ENCODE measurements at places on chromosomes 16 and 17. TPM values are rescaled to one million over a fixed set of nuclear protein-coding genes. Genes with fewer than 3 reads are reported as not detected.

The MT4 gene
- total RNA-seq = not detected

The ABI3 gene
- 26.5 TPM for total RNA-seq

The MT1E gene
- 284 TPM for total RNA-seq

The ZNF594 gene
- 2.0 TPM for total RNA-seq

The CHP2 gene
- total RNA-seq = not detected

The RBFOX1 gene
- total RNA-seq = not detected

The USP6 gene
- total RNA-seq = not detected

The SPATA22 gene
- total RNA-seq = 0.07 TPM

The CNOT1 gene
- 157 TPM for total RNA-seq

The HLF gene
- 0.13 TPM for total RNA-seq

The CES3 gene
- not detected for total RNA-seq

The TMEM94 gene
- 20.5 TPM for total RNA-seq

The TMUB2 gene
- 34.8 TPM for total RNA-seq

The KRT13 gene
- not detected for total RNA-seq

The KCNAB3 gene
- total RNA-seq = 0.32 TPM

The FADS6 gene
- total RNA-seq = not detected

The NLRC3 gene
- total RNA-seq = 2.0 TPM

The CASKIN1 gene
- total RNA-seq = 0.04 TPM

The CRHR1 gene
- not detected for total RNA-seq

The GFAP gene
- 0.35 TPM for total RNA-seq

The IRX3 gene
- total RNA-seq = 0.07 TPM

The TNFRSF13B gene
- total RNA-seq = not detected

The ZSCAN10 gene
- total RNA-seq = not detected

The CMTM4 gene
- total RNA-seq = 8.5 TPM

The CCDC200 gene
- total RNA-seq = not detected

The CES4A gene
- total RNA-seq = 0.59 TPM

The INCA1 gene
- total RNA-seq = 0.13 TPM

The ZG16 gene
- total RNA-seq = not detected

The ZP2 gene
- not detected for total RNA-seq

The PHOSPHO1 gene
- total RNA-seq = 0.07 TPM

The CTRB2 gene
- total RNA-seq = not detected

The ITPRIPL2 gene
- total RNA-seq = 40.8 TPM

The MYL11 gene
- not detected for total RNA-seq

The ACSM2A gene
- not detected for total RNA-seq

The GP1BA gene
- not detected for total RNA-seq

The RHBDL1 gene
- total RNA-seq = 0.73 TPM

Measured in pulmonary artery endothelial cell (primary cell).